ENCODE measurements at places on chromosomes 12 and 14.

- no peak for DNase-seq
Measured at GRCh38 chr12:87720967-87721366, 308.2 kb downstream of the C12orf50 start.

DNA sequence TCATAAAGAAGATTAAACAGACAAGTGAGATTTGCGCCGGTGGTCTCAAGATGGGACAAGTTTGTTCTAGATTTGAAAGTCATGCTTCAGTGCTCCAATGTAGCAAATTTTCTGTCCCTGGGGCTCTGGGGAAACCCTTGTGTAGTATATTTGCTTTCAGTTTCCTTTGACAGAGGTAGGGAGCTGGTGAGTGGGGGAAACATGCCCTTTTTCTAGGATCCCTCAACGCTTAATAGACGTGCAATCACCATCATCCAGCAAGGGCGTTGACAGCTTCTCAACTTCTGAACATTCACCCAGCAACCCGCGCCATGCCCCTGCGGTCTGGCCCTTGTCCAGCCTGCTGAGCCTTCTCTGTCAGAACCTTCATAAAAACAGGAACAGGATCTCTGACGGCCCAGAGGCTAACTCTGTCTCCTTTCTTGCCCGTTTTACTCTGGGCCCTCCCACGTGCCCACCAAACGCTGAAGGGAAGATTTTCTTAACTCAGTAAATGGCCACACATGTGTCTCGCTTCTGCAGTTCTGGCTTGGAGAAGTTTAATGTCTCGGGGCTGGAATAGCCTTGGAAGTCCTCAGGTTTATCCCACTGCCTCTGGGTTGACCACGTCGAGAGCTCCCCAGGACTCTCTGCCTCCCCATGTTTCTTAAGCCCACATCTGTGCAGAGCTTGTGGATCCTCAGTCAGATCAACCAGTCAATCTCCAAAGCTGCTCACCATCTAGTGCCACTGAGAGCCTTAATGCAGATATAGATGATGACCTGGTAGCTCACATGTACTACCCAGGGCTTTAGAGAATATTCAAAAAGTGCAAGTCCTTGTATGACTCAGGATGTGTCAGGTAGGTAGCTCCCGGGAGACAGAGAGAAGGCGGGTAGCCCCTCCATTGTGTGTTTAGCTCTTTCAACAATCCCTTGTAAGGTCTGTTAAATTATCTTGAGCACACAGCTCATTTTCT is 58.1 kb upstream of the CCND2 start:
- DNase-seq = peak; percentile 59

GRCh38 chr12:105064564-105065178 is 19.6 kb downstream of the ALDH1L2 start:
- DNase-seq = peak; percentile 26

GRCh38 chr12:20592556-20592955 is 102.6 kb upstream of the SLCO1C1 start:
- no peak for DNase-seq

DNA sequence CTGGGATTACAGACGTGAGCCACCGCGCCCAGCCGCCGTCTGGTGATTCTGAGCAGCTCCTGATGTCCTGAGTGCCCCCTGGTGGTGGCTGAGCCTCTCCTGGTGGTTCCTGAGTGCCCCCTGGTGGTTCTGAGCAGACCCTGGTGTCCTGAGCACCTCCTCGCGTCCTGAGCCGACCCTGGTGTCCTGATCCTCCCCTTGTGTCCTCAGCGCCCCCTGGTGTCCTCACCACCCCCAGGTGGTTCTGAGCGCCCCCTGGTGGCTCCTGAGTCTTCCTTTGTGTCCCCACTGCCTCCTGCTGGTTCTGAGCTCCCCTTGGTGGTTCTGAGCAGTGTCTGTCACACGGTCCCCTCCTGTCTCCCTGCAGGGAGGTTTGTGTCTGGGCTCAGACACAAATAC is 1304.9 kb downstream of the TMEM121 start:
- no peak for DNase-seq

DNA sequence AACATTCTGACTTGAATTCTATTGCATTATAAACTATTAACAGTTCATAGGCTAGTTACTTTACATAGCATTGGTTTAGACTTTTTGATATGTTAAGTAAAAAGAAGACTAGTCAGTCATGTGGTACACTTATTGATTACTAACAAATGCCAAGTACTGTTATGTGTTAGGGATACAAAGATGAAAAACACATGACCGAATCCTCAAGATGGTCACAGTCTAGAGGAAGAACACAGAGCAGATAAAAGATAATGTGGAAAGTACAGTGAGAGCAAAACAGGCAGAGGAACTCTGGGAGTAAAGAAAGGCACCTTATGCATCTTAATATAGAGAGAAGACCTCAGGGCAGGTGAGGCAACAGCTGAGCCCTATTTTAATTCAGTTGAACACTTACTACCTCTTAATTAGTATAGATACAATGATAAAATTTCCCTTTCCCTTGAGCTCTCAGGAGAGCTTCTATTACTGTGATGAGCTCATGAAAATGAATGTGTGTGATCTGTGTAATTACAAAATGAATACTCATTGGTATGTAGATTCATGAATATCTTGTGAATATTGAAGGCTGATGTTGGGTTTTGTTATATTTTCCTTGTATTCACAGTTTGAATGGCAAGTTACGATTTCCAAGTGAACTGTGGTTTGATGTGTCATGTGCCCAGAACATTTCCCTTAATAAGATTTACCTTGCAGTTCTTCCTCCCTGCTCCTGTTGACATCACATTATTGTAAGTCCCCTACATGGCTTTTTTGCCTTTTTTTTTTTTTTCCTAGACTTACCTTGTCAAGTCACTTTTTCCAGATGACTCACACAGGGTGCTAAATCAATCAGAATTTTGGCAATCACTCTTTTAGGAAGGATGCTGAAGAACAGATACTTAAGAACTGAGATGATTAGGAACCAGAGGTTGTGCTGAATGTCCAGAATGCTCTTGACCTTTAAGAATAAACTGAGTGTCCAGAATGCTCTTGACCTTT is 29.5 kb upstream of the MSRB3 start:
- DNase-seq = no peak

Data from RWPE1 (cell line).